ENCODE measurements at places on chromosomes 16 and 17. TPM values are rescaled to one million over a fixed set of nuclear protein-coding genes. Genes with fewer than 3 reads are reported as not detected.

DNA sequence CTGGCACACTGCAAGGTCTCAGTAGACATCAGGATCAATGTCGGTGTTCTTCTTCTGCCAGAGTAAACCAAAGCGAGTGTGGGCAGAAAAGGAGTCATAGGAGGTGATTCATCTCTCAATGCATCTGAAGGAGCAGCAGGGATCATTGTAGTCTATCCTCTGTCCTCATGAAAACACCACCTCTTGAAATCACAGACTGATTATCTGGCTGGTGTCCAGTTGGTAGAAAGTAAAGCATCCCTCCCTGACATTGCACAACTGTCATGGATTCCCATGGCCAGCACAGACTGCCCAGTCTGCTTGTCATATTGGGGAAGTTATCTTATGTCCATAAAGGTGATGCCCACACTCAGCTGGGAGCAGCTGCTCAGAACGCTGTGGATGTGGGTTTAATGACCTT is 74.1 kb downstream of the ABCC12 start:
- peak; percentile 87 for DNase-seq

The MILR1 gene
- total RNA-seq, result 10.1 TPM

GRCh38 chr17:79005063-79005861 is 4.3 kb downstream of the CANT1 start:
- peak; percentile 94 for DNase-seq

GRCh38 chr17:47949197-47949759 is 7.9 kb downstream of the PNPO start:
- peak; percentile 94 for DNase-seq

The SNX11 gene
- 23.3 TPM for total RNA-seq
